ENCODE measurements at places on chromosomes 4 and X.

- DNase-seq, result no peak
Measured at GRCh38 chr4:144649646-144650045, 3.7 kb downstream of the HHIP start.

GRCh38 chr4:138959097-138959815 is 56.3 kb upstream of the NOCT start:
- no peak for DNase-seq

DNA sequence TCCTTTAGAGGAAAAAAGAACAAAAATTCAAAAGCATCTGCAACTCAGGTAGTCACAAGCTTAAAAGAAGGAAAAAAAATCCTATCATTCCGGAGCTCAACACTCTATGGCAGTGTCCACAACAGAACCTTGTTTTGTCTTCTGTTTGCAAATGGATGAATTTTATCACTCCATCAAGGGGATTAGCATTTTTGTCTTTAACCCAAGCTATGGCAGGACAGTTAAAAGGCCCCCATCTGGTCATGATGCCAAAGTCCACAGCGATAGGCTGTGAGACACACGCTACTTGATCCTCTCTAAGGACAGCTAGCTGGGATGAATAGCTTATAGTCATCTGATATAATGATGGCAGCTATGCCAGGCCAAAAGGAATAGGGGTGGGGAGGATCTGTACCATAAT is 16.6 kb downstream of the AMER1 start:
- DNase-seq, result no peak

DNA sequence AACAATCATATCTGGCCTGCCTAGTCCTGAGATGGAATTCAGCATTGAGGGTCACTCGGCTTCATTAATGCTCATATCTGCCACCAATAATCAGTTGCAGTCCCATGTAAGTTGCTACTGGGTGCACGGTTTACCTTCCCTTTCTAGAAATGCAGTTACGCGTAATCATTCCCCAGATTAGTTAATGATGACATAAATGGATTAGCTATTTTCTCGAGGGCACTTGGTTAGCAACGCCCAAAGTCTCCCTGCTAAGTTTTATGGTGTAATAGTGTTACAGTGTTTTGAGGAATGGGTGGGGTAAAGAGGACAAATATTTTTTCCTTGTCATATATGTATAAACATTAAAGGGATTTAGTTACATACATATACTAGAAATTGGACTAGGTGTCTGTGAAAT is 118.8 kb downstream of the MID1 start:
- no peak for DNase-seq

DNA sequence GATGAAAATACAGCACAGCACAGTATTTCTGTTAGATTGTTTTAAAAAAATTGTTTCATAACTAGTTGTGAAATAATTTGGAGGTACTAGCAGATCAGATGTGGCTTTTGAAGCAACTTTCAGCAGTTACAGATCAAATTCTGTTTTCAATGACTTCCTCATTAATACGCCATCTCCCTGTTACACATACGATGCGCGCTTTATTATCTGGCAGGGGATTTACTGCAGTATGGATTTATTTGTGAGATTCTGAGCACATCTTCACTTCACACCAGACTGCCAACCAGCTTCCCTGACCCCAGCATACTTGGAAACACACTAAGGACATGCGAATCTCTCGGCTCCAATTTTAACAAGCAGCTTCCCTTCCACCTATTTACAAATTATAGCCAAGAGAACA is 235.5 kb upstream of the DIAPH2 start:
- DNase-seq, result no peak

DNA sequence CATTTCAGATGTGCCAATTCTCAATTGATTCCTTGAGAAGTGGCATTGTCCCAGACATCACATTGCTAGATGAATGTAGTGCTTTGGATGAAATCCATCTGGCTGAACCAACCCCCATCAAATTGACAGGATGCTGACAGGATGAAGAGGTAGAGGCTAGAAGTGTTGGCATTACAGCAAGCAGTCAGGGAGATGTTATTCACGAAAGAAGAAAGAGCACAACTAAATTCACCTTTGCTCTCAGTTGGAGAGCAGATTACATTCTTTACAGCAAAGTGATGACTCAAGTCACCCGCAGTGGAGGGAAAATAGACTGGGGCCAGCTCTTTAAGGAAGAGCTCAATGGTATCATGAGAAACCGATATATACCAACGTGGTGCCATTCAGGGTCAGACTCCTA is 259.6 kb downstream of the C4orf33 start:
- no peak for DNase-seq

GRCh38 chr4:47054130-47054529 is 22.8 kb downstream of the GABRB1 start:
- no peak for DNase-seq

- DNase-seq, result no peak
Measured at GRCh38 chr4:17276776-17277175, 235.1 kb downstream of the QDPR start.

DNA sequence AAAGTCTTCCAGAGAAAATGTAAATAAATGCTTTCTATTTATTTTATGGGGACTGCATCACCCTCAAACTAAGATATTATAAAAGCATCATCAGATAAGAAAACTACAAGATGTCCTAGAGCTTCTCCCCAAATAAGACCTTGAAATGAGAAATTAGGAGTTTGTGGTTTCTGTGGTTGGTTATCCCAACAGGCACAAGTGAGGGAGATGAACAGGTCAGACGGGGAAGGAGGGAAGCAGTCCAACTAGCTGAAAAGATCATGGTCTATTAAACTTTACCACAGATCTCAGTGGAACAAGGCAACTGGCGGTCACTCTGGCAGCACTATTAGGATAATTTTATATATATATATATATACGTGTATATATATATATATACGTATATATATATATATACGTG is 319.3 kb upstream of the GRID2 start:
- no peak for DNase-seq

DNA sequence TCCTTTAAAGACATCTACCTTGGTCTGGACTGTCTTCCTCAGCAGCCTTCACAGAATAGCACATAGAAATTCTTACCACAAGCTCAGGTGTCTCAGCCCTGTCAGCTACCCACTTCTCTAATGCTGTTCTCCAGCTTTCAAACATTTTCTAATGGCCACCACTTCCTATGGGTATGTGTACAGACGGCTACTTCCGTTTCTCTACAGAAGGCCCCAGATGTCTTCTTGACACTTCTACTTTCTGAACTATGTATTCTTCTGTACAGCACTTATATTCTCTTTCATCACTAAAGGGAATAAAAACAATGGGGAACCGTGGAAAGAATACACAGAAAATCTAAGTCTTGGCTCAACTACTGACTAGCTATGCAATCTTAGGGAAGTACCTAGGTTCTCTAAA is 13.3 kb downstream of the OPHN1 start:
- no peak for DNase-seq

- no peak for DNase-seq
Measured at GRCh38 chr4:173038192-173038896, 130.3 kb upstream of the GALNT7 start.

- DNase-seq, result no peak
Measured at GRCh38 chr4:159460371-159460770, 357.5 kb downstream of the RAPGEF2 start.

DNA sequence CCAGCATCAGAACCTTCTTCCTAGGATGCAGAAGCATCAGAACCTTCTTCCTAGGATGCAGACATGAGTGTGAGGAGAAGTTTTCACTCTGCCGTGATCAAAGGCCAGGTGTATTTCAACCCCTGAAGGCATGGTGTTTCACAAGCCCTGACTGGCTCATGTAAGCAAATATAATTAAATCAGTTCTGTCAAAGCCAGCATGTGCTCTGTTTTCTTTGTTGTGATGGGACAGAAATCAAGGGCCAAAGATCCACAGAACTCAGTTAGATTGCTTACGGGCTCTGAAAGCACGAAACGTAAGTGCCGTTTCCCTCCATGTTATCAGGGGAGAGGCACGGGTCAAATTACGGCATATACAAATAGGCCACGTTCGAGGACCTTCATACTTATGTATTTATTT is 32.0 kb upstream of the CLDN24 start:
- DNase-seq, result no peak

All from activated CD4-positive, alpha-beta T cell treated with anti-CD3 and anti-CD28 coated beads, Interleukin-2, amount 50 U/mL, for 24 hours (primary cell).